ENCODE measurements at places on chromosomes 16 and 17. TPM values are rescaled to one million over a fixed set of nuclear protein-coding genes. Genes with fewer than 3 reads are reported as not detected.

SOX15 gene
- 0.93 TPM for total RNA-seq

CBLN1 gene
- 0.62 TPM for total RNA-seq

HLF gene
- 0.41 TPM for total RNA-seq

ACSM5 gene
- not detected for total RNA-seq

ARL4D gene
- total RNA-seq: 4.9 TPM

SULT1A2 gene
- 3.2 TPM for total RNA-seq

RMI2 gene
- 33.6 TPM for total RNA-seq

DNA sequence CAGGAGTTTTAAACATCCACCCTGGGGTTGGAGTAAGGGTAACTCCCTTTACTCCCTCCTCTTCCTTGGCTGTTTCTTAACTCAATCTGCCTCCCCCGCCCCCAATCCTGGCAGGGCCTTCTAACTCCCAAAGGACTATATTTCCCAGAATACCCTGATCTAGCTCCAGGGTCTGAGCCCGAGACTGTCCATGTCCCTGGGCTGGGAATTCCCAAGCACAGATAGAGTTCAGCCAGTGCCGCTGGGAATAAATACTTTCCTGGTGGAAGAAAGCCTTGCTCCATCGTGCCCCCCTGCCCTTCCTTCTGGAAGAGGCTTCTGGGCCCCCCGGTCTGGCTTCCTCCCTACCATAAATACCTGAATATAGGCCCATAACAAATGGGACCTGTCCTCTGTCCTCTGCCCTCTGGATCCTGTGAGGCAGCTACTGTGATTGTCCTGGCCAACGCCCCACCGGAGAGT lies 10.2 kb downstream of the BAHCC1 start:
- no peak for DNase-seq
- H3K36me3 ChIP-seq: peaks cover 4% of the 10 kb centered on the region
- H3K4me3 ChIP-seq: no peak overlapping the region
- peaks cover 6% of the 10 kb centered on the region for H3K27me3 ChIP-seq
- H3K27ac ChIP-seq: no peak overlapping the region
- peaks cover 17% of the 10 kb centered on the region for H3K4me1 ChIP-seq

- no peaks in the 10 kb centered on the region for H3K27me3 ChIP-seq
- peaks cover 27% of the 10 kb centered on the region for H3K36me3 ChIP-seq
- no peaks in the 10 kb centered on the region for H3K4me1 ChIP-seq
- DNase-seq: no peak
- no peak overlapping the region for H3K4me3 ChIP-seq
These were observed 77.4 kb downstream of the BPTF start for GRCh38 chr17:67902511-67903231.

DNA sequence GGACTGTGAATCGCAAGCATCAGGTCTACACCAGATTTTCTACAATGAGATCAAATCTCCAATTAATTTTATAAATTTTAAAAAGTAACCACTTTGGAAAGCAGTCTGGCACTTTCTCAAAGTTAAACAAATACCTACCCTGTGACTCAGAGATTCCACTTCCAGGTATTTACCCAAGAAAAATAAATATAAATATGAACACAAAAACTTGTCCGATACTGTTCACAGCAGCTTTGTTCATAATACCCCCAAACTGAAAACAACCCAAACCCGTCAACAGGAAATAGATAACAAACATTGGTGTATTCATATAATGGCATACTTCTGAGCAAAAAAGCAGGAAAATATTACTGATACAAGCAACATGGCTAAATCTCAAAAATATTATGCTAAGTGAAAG lies 12.1 kb downstream of the ZDHHC7 start:
- no peak overlapping the region for H3K4me3 ChIP-seq
- peak overlapping the region; percentile 50 for H3K27ac ChIP-seq
- H3K27me3 ChIP-seq: no peaks in the 10 kb centered on the region
- no peak for DNase-seq
- peaks cover 18% of the 10 kb centered on the region for H3K36me3 ChIP-seq
- peaks cover 38% of the 10 kb centered on the region for H3K4me1 ChIP-seq

DNA sequence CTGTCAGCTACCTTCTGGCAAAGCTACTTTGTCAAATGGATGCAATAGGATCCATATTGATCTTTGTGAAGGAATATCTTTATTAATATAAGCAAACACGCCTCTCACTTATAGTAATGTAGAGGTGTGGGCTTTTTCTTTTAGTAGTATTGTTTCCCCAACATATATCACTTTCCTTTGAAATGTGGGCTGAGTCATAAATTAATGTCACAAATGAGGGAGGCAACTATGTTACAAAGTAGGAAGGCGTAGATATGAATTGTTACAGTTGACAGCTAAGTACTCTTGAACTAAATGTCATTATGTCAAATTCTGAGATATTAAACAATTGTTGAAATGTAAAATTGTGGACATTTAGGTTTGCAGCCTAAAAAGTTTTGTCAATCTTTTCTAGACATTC lies 2.6 kb upstream of the PPM1E start:
- no peak for DNase-seq
- H3K27me3 ChIP-seq: peaks cover 42% of the 10 kb centered on the region
- H3K36me3 ChIP-seq: no peaks in the 10 kb centered on the region
- peaks cover 5% of the 10 kb centered on the region for H3K4me1 ChIP-seq
- no peak overlapping the region for H3K4me3 ChIP-seq
- H3K27ac ChIP-seq: no peak overlapping the region

DNA sequence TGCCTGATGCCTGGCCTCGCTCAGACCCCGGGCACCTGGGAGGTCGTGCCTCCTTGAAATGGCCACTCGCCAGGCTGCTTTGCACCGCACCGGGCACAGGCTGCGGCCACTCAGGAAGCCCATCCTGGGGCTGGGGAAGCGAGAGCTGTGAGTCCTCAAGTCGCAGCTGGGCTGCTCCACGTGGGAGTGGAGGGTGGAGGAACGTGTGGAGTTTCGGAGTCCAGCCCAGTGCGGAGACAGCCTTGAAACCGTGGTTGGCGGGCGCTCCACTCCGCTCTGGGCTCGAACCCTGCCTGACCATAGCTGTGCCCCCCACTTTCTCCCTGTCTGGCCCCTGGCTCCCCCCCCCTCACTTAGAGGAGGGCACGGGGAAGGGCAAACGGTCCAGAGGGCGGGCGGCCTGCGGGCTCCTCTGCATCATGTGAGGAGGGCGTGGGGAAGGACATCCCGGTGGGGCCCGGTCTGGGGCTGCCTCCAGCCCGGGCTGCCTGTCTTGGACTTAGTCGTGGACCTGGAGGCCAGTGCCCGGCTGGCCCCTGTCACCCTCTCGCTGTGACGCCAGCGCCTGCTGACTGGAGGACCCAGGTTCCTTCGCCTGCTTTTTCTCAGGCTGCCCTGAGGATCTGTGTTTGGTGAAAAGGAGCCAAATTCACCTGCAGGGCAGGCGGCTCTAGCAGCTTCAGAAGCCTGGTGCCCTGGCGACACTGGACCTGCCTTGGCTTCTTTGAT lies 2.5 kb downstream of the UBE2I start:
- DNase-seq: no peak
- H3K4me1 ChIP-seq: peaks cover 19% of the 10 kb centered on the region
- H3K4me3 ChIP-seq: peak overlapping the region; percentile 100
- H3K36me3 ChIP-seq: peaks cover 6% of the 10 kb centered on the region
- H3K27ac ChIP-seq: no peak overlapping the region
- no peaks in the 10 kb centered on the region for H3K27me3 ChIP-seq

DNA sequence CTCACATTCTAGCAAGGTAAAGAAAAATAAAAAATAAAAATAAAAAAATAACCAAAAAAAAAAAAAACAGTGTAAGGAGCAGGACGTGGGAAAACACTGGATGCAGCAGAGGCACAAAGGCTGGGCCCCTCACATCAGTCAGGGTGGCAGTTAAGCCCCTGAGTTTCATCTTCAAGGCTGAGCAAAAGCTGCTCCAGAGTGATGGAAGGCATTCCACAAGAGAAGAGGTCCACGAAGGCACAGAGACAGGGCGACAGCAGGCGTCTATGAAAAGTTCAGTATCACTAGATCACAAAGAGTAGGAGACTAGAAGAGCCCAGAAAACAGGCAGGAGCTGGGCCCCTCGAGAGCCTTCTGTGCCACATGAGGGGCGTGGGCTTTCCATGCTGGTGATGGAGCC lies 12.0 kb downstream of the TMEM186 start:
- H3K4me1 ChIP-seq: peaks cover 7% of the 10 kb centered on the region
- no peak overlapping the region for H3K27ac ChIP-seq
- H3K27me3 ChIP-seq: no peaks in the 10 kb centered on the region
- H3K36me3 ChIP-seq: peaks cover 6% of the 10 kb centered on the region

- no peak overlapping the region for H3K4me3 ChIP-seq
- no peak for DNase-seq
- no peaks in the 10 kb centered on the region for H3K36me3 ChIP-seq
- no peaks in the 10 kb centered on the region for H3K27me3 ChIP-seq
These were observed 1.6 kb upstream of the ADGRG3 start for GRCh38 chr16:57666353-57667047.

DNA sequence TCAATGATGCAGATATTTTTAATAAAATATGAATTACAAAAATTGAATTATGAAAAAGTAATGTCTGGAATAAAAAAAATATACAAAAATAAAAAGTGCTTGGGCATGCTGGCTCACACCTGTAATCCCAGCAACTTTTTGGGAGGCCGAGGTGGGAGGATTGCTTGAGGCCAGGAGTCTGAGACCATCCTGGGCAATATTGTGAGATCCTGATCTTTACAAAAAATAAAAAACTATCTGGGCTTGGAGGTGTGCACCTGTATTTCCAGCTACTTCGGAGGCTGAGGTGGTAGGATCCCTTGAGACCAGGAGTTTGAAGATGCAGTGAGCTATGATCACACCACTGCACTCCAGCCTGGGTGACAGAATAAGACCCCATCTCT lies 141.8 kb downstream of the NPIPB5 start:
- no peak for DNase-seq
- no peaks in the 10 kb centered on the region for H3K36me3 ChIP-seq
- H3K4me3 ChIP-seq: no peak overlapping the region

DNA sequence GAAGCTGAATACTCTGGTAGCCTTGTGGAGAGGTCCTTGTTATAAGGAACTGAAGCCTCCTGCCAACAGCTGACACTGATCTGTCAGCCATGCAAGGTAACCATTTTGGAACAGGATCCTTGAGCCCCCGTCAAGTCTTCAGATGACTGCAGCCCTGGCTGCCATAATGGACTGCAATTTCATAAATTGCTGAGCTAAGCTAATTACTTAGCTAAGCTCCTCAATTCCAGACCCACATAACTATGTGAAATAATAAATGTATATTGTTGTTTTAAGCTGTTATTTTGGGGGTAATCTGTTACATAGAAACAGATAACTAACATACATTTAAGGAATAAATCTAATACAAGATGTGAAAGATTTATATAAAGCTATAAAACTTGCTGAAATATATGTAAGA lies 16.6 kb downstream of the ADAT1 start:
- H3K4me3 ChIP-seq: no peak overlapping the region
- peaks cover 27% of the 10 kb centered on the region for H3K36me3 ChIP-seq
- no peaks in the 10 kb centered on the region for H3K27me3 ChIP-seq
- no peak for DNase-seq
- no peaks in the 10 kb centered on the region for H3K4me1 ChIP-seq

- no peak overlapping the region for H3K4me3 ChIP-seq
- no peaks in the 10 kb centered on the region for H3K36me3 ChIP-seq
- peaks cover 3% of the 10 kb centered on the region for H3K4me1 ChIP-seq
- H3K27ac ChIP-seq: no peak overlapping the region
These were observed 50.3 kb upstream of the TBX2 start for GRCh38 chr17:61349350-61349749.

- H3K27me3 ChIP-seq: no peaks in the 10 kb centered on the region
- H3K27ac ChIP-seq: no peak overlapping the region
- H3K4me3 ChIP-seq: no peak overlapping the region
- no peaks in the 10 kb centered on the region for H3K4me1 ChIP-seq
- H3K36me3 ChIP-seq: peaks cover 2% of the 10 kb centered on the region
These were observed 20.9 kb upstream of the HP start for GRCh38 chr16:72033437-72033836.

GRCh38 chr16:85948138-85948509 lies 49.2 kb downstream of the IRF8 start:
- no peak overlapping the region for H3K27ac ChIP-seq
- peaks cover 51% of the 10 kb centered on the region for H3K27me3 ChIP-seq
- no peaks in the 10 kb centered on the region for H3K4me1 ChIP-seq
- H3K36me3 ChIP-seq: no peaks in the 10 kb centered on the region
- no peak for DNase-seq

DNA sequence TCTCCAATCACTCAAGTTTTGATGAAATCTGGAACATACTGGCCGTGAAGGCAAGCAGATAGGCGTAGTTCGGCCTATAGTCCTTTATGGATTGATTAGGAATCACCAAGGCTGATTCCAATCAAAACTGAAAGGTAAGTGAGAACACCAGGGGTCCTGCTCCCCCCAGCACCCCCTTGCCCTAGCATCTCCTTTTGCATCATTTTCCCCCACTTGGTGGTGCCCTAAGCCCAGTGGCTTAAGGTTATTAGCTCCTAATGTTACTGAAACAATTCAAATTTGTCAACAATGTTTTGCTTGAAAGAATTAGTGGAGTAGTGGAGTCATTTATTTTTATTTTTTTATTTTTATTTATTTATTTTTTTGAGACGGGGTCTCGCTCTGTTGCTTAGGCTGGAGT lies 4.9 kb downstream of the SLFN14 start:
- peaks cover under 1% of the 10 kb centered on the region for H3K4me1 ChIP-seq
- H3K36me3 ChIP-seq: no peaks in the 10 kb centered on the region
- H3K4me3 ChIP-seq: no peak overlapping the region
- no peak overlapping the region for H3K27ac ChIP-seq
- DNase-seq: no peak

DNA sequence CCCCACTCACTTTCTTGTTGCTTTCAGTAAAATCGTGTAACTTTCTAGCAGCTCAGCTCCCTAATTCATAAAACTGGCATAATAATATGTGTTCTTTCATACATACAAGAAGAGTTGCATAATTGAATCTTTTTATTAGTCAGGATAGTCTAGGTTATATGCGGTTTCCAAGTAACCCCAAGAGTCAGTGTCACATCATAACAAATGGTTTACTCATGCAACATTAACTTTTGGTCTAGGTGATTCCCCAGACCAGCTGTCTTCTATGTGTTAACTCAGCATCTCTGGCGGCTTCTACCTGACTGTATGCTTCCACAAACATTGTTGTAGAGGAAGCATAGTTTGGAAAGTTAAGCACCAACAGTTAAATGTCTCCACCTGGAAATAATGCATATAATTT lies 1000.4 kb downstream of the CDH11 start:
- no peak for DNase-seq
- H3K4me3 ChIP-seq: no peak overlapping the region
- H3K4me1 ChIP-seq: no peaks in the 10 kb centered on the region
- H3K27me3 ChIP-seq: no peaks in the 10 kb centered on the region

GRCh38 chr16:60642956-60643355 lies 1393.3 kb downstream of the CDH8 start:
- peaks cover 2% of the 10 kb centered on the region for H3K4me1 ChIP-seq
- no peaks in the 10 kb centered on the region for H3K36me3 ChIP-seq
- H3K4me3 ChIP-seq: no peak overlapping the region
- H3K27ac ChIP-seq: no peak overlapping the region

GRCh38 chr16:15604460-15605440 lies 38.2 kb downstream of the MARF1 start:
- H3K27me3 ChIP-seq: no peaks in the 10 kb centered on the region
- no peak for DNase-seq
- H3K27ac ChIP-seq: no peak overlapping the region
- peaks cover 42% of the 10 kb centered on the region for H3K36me3 ChIP-seq
